ENCODE measurements at places on chromosomes 16 and 17.
A peak's percentile ranks its signal among the peaks of the same experiment; 100 is the strongest.

- no peak for DNase-seq
Measured at GRCh38 chr17:74326506-74326905, 480 bp downstream of the KIF19 start.

DNA sequence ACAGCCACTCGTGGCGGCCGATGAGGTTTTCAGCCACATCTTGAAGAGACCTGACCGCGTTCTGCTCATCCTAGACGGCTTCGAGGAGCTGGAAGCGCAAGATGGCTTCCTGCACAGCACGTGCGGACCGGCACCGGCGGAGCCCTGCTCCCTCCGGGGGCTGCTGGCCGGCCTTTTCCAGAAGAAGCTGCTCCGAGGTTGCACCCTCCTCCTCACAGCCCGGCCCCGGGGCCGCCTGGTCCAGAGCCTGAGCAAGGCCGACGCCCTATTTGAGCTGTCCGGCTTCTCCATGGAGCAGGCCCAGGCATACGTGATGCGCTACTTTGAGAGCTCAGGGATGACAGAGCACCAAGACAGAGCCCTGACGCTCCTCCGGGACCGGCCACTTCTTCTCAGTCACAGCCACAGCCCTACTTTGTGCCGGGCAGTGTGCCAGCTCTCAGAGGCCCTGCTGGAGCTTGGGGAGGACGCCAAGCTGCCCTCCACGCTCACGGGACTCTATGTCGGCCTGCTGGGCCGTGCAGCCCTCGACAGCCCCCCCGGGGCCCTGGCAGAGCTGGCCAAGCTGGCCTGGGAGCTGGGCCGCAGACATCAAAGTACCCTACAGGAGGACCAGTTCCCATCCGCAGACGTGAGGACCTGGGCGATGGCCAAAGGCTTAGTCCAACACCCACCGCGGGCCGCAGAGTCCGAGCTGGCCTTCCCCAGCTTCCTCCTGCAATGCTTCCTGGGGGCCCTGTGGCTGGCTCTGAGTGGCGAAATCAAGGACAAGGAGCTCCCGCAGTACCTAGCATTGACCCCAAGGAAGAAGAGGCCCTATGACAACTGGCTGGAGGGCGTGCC is 30.1 kb downstream of the CIITA start:
- no peak for DNase-seq

DNA sequence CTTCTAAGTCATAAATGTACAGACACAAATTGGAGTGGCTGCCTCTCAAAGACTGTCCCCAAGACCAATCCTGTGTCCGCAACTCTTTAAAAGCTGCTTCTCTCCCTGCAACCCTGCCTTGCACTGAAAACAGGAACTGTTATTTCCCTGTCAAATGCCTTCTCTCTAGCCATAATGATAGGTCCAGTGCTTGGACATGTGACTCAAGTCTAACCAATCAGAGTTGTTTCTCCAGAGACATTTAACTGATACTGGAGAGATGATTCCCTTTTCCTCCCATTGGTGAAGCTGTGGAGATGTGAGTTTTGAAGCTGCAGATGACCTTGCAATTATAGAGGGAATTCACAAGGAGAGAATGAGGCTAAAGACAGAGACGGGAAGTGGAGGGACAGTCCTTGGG is 253.3 kb upstream of the CDH5 start:
- DNase-seq, result no peak

- no peak for DNase-seq
Measured at GRCh38 chr16:70685938-70686375, at the start of gene MTSS2. TSS of gene MTSS2 (minus strand) at chr16:70686053. CDS start at chr16:70685791, 262 bp downstream.

DNA sequence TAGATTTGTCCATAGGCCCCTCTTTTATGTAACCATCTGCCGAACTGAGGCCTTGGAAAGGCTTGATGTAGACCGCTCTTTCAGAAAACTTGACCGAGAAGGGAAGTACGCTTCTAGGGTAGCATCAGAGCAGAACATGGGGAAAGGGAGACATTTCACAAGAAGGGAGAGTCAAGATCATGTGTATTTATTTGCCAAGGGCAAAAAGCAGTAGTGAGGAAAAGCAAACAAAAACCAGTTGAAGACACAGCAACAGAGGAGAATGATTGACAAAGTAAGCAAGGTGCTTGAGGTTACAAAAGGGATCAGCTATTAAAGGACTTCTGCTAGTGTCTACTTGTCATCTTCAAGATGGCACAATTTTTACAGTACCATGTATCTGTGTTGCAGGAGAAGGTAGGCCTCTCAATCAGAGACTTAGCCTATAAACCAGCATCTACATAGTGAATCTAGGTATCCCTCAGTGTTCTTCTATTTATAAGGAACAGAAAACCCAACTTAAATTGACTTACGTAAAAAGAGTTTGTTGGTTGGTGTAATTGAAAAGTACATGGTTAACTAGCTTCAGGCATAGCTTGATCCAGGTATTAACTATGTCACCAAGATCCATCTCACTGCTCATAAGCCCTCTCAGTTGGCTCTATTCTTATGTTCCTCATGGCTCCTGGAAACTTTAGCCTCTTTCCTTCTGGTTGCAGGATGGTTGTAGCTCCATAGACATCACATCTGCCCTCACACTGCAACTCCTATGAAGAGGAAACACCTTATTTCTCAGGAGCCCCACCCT is 288.4 kb downstream of the IRX3 start:
- no peak for DNase-seq

DNA sequence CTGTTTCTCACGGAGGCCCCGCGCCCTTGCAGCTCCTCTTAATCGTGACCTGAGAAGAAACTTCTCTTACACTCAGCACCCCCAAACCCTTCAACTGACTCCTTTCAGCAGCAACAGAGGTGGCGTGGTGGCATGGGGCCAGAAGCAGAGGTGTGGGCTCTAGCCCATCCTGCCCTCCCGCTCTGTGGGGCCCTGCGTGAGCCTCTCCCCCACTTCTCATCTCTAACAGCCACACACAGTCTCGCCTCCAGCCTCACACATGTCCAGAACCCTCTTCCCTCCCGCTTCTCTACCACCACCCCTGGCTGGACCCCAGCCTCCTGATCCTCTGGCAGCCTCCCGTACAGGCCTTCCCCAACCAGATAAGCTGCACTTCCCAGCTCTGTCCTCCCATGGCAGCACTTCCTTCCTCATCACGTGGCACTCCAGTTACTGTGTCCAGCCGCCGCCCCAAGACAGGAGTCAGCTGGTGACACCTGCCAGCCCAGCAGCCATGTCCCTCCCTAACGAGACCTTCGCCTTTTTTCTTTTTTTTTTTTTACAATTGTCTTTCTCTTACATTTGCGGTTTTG is 30.5 kb downstream of the NSMCE1 start:
- peak; percentile 37 for DNase-seq

- DNase-seq, result no peak
Measured at GRCh38 chr17:42441371-42442195, 17.1 kb upstream of the ATP6V0A1 start.

GRCh38 chr17:20281860-20282259 is 185.5 kb downstream of the LGALS9B start:
- DNase-seq, result no peak

DNA sequence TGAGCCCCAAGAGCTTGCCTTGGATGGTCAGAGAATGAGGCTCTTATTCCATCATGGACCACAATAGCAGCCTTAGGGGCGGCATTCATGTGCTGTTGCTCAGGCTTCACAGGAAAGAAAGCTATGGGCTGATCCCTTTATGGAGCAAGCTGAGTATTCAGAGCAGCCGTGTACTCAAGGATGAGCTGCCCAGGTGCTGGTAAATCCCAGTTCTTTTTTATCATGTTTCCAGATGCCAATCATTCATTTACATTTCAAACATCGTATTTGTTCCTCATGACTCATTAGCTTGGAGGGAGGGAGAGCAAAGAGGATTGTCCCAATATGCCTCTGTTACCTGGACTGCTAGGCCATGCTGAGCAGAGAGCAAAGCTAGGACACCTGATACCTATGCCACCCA is 475.7 kb downstream of the SHISA9 start:
- no peak for DNase-seq

- no peak for DNase-seq
Measured at GRCh38 chr17:72782985-72783701, 309.3 kb downstream of the SLC39A11 start.

DNA sequence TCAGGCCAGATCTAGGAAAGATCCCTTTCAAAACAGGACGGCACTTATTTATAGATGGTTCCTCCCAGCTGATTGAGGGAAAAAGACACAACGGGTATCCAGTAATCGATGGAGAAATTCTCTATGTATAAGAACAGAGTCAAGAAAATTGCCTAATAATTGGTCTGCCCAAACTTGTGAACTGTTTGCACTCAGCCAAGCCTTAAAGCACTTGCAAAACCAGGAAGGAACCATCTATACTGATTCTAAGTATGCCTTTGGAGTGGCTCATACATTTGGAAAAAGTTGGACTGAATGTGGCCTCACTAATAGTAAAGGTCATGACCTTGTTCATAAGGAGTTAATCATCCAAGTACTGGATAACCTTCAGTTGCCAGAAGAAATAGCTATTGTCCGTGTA is 5.9 kb downstream of the HPR start:
- DNase-seq, result no peak

DNA sequence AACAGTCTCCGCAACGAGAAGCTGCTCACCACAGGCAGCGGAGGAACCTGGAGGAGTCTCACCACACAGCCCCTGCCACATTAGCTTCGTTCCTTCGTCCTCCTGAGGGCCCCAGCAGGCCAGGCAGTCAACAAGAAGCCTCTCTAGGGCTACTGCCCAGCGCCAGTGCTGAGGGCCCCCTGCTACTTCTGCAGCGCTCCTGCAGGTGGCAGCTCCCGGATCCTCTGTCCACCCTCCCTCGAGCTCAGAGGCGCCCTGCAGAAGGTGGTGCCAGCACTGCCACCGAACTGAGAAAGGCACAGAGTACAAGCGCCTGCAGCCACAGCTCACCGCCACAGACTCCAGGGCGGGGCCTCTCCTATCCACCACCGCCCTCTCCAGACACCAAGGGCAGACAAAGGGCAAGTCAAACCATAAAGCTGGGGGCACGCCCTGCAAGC is 27.3 kb downstream of the KDM8 start:
- no peak for DNase-seq

- DNase-seq, result peak; percentile 73
Measured at GRCh38 chr16:50681021-50681885, at the start of gene SNX20. TSS of gene SNX20 (minus strand) at chr16:50681312. CDS start at chr16:50677526, 3,786 bp downstream.

GRCh38 chr16:3650631-3651265 is 3.7 kb upstream of the DNASE1 start:
- no peak for DNase-seq

GRCh38 chr17:39653662-39654331 is 11.4 kb upstream of the TCAP start:
- DNase-seq, result peak; percentile 91

- DNase-seq, result no peak
Measured at GRCh38 chr17:50209133-50209471, 7.7 kb upstream of the COL1A1 start.

- no peak for DNase-seq
Measured at GRCh38 chr17:50763716-50764475, 3.4 kb downstream of the ANKRD40CL start.

- DNase-seq, result no peak
Measured at GRCh38 chr17:49993423-49994060, 1.5 kb downstream of the DLX3 start.

DNA sequence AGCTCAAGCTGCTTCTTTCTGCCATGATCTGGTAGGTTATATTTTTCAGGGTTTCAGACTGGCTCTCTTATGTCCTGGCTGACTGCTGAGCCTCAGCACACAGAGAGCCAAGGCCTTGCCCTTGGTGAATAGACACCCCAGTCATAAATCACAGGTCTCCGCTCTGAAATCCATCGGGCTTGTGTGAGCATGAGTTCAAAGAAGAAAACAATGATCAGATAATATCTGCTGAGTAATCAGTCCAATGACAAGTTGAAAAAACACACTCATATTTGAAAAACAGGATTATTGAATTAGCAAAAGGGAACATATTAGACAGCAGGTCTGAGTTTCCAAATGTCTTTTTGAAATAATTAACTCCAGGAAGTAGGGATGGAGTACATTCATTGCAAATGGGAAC is 51.1 kb upstream of the NDRG4 start:
- no peak for DNase-seq

GRCh38 chr17:4969551-4970173 is 2.0 kb upstream of the SPAG7 start:
- no peak for DNase-seq

GRCh38 chr16:89402962-89403361 is 87.4 kb downstream of the ANKRD11 start:
- DNase-seq, result no peak

DNA sequence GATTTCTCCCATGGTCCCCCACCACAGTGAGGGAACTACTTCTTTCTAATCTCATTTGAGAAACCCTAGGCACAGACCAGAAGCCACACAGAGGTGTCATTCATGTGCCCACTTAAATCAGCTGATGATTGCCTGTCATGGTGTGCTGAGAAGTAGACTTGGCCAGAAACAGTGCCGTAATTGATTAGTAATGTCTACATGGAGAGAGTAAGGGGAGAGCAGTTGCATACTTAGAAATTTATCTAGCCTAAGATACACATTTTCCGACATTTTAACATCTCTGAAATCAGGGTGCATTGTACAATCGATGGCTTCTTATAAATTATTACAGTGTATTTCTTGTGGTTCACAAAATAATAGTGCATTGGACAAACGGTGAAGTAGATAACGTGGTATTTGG is 271.8 kb downstream of the IRF8 start:
- DNase-seq, result no peak

- no peak for DNase-seq
Measured at GRCh38 chr17:19454074-19454473, 43.0 kb downstream of the RNF112 start.

DNA sequence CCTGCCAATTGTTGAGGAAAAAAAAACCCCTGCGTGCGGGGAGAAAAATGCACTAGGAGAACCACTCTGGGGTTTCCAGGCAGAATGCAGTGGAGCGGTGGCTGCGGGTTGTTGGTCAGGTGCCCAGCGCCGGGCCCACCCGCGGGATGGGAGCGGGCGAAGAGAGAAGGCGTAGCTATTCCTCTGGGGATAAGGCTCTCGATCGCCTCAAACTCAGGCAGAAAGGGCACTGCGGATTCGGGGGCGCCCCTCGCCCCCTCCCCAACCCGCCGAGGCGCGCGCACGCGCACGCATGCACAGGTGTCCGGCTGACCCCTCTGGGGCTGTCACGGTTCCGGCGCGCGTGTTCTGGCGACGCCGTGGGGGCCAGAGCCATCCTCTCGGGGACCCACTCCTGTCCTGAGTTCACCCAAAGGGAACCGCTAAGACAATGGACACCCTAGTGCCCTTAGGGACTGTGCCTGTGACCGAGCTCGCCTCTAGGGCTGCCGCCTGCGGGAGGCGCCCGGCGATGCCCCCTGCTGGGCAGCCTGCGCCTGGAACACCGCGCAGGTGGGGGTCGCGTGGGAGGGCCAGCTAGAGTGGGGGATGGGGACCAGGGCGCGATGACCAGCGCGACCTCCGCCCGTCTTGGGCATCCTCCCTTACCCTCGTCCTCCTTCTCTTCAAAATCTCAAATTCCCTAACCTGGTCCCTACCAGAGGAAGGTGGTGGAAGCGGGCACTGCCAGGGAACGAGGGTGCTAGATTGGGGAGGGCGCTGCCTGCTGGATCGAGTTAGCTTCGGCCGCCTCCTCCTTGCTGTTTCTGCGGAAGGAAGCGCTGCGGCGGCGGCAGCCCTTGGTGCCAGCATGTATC is 14.4 kb upstream of the CBX8 start:
- peak; percentile 67 for DNase-seq

- DNase-seq, result no peak
Measured at GRCh38 chr16:5979905-5980550, 882.4 kb upstream of the EEF2KMT start.

Data from GM10248 (cell line).